CD4-positive, alpha-beta T cell treated with Interleukin-6 at 100 ng/mL for 8 hours (primary cell): ENCODE measurements at places on chromosomes 12 and 14.
A peak's percentile ranks its signal among the peaks of the same experiment; 100 is the strongest.

GRCh38 chr14:103404920-103405319 is 19.7 kb downstream of the MARK3 start:
- DNase-seq = no peak

DNA sequence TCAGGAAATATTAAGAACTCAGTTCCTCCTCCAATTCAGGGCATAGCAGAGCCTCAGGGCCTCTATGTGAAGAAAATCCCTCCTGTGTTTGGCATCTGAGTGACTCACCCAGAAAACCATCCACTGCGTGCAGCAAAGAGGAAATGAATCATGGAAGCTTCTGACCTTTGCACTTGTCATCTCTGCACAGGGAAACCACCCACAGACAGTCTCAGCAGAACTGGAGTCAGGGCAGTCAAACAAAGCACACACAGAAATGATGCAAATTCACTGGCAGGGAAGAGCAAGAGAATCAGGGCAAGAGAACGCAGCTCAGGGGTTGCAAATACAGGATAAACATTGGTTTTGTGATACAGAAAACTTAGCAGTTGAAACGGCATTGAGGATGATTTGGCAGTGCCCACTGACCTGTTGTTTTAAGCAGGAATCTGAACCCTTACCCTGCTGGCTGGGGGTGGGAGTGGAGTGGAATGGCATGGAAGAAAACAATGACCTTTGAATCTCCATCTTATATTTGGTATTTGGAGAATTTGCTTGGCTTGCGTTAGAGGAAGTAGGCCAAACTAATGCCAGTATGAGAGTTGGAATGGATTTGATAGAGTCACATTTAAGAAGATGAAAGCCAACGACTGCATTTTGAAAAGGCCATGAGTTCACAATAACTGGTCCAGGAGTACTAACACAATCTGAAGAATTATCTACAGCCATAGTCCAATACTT is 53.5 kb downstream of the PHLDA1 start:
- peak; percentile 86 for DNase-seq

DNA sequence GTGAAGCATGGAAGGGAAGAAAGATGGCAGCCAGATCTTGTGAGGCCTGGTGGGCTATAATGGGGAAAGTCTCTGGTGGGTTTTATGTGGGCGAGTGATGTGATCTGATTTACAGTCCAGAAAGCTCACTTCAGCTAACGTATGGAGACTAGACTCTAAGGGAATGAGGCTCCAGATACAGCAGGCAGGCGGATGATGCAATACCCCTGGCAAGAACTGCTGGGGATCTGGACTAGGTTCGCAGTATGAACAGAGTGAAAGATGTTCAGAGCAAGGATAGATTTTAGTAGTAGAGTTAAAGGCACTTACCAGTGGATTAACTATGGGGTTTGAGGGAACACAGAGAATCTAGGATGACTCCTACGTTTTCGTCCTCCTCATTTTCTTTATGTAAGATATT is 253.1 kb downstream of the ANO2 start:
- DNase-seq = no peak

GRCh38 chr12:38744041-38744440 is 161.3 kb downstream of the CPNE8 start:
- no peak for DNase-seq

DNA sequence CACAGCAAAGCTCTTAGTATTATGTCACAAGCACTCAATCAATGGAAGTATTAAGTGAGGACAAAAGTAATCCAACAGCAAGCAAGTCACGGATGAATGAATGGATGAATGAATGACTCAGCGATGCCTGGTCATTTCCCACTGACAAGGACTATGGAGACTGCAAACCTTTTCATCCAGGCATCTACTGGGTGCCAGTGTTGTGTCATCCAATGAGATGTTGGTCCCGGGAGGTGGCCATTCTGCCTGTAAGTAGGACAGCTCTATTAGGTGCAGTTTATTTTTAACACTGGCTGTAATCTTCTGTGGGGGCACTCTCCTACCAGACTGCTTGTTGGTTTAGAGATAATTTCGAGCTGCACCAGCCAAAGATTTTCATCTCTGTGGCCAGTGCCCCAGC is 39.4 kb downstream of the STAB2 start:
- no peak for DNase-seq

DNA sequence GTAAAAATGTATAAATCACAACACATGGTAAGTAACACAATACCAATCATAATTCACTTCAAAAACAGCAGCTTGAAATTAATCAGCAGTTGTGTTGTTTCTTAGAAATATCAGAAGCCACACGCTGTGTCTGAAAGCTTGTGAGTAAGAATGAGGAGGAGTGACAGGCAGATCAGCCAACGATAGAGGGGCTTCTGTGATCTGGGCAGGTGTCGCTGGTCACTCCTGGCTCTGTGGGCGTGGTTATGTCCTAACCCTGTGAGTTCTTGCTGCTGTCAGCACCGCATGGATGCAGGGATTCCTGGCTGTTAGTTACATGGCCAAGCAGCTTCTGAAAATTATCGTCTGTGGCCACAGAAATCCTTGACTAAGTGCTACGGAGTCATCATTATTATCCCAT is 123.4 kb downstream of the SLC25A47 start:
- no peak for DNase-seq

DNA sequence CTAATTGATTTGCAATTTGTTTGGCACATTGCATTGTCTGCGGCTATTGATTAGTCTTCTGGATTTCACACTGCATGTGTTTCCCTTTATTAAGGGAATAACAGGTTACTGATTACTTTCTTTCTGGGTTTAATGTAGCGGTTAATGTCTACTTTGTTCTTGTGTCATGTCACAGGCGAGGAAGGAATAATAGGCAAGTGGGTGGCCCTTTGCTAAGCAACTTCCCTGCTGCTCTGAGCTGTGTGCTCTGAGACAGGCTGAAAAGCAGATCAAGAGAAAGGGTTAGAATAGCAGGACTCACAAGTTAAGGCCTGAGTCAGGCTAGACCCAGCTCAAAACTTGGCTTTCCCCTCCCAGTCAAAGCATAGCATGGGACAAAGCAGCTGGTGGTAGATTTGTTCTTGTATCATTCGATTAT is 77.2 kb downstream of the NKX2-1 start:
- no peak for DNase-seq

GRCh38 chr14:67559639-67560038 is 26.5 kb downstream of the PLEKHH1 start:
- no peak for DNase-seq

DNA sequence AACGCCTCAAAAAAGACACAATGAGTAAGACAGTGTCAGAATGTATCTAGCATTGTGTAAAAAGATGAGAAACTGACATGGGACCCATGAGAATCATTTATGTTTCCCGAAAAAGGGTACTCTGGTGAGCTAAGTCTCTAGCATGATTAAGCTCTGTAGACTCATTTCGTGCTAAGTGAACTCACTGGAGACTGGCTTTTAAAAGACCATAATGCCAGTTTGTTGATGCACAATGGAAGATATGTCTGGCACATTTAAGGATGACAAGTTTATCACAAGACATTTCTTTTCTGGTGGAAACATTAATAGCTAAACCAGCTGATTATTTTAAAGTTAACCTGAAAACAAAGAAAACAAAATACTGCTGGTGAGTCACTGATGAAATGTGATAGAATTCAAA is 233.5 kb downstream of the SLC2A13 start:
- DNase-seq = no peak

GRCh38 chr12:74537707-74538385 is at the start of gene ATXN7L3B:
Gene ATXN7L3B (plus strand): TSS chr12:74537835. CDS start chr12:74538113, 278 bp downstream.
- DNase-seq = peak; percentile 94

GRCh38 chr14:94767321-94767878 is 2.5 kb downstream of the GSC start:
- no peak for DNase-seq

GRCh38 chr12:3935078-3935477 is 61.9 kb upstream of the PARP11 start:
- peak; percentile 46 for DNase-seq
